Stimulated activated naive B cell treated with anti-CD40 and anti-IgM and Interleukin-4, amounts not matched to agents 10 μg/mL and 1 μg/mL and 100 μg/mL, for 72 hours (primary cell): ENCODE measurements at places on chromosomes 5 and 9.

DNA sequence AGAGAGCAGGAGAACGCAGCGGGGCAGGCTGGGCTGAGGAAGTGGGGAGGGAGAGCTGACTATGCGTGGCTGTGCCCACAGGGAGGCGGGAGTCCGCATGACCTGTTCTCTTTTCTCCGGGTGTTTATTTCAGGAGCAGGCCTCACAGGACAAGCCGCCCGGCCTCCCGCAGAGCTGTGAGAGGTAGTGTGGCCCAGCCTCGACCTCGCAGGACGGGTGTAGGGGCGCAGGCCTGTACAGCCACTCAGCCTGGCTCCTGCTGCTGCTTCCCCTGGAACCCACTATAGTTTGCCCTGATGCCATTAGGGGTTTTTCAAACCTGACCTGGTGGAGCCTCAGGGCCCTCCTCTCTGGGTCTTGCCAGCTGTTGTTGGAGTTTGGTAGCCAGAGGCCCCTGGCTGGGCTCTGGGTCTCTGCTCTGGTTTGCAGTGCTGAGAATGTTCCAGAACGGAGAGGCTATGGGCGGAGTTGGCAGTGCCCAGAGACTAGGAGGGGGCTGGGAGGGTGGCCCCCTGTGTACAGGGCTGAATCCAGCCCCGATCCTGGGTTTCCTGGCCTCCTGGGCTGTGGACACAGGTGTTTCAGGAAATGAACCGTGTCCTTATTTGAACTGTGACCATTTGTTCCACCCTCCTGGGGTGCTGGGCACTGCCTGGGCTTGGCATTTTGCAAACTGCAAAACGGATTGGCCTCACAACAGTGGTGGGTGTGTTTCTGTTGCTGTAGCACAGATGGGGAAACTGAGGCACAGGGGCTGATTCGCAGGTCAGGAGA, 78.8 kb downstream of the WNK2 start:
- no peak overlapping the region for H3K4me3 ChIP-seq
- H3K27ac ChIP-seq, result no peak overlapping the region
- peaks cover 6% of the 10 kb centered on the region for H3K4me1 ChIP-seq
- no peak for DNase-seq

DNA sequence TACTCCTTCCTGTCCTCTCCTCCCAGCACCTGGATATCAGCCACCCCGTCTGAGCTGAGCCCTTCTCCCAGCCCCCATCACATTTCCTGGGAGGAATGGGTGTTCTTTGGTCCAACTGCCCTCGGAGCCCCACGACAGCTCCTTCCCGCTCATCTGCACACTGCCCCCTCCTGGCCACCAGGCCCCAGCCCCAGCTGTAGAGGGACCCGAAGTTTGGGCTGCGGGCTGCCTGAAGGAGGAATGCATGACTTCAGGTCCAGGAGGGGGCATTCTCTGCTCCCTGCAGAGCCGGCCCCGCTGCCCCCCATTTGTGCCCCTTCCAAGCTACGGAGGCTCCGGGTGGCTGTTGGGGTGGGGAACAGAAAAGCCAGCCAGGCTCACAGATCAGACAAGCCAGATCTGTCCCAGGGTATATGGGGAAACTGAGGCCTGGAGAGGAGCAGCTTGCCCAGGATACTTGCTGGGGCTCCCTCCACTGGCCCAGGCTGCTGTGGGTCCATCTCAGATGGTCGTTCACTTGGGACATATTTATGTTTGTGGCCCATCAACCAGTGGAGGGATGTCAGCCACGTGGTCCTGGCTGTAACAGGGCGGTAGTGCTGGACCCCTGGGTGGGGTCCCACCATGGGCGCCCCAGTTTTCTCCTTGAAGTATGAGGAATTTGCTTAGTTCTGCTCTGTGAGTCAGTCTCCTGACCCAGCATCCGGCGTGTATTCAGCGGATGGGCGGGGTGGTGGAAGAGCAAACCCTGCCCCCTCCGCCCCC, 33.1 kb downstream of the DAB2IP start:
- peaks cover 41% of the 10 kb centered on the region for H3K27me3 ChIP-seq
- H3K36me3 ChIP-seq, result no peaks in the 10 kb centered on the region
- no peaks in the 10 kb centered on the region for H3K4me1 ChIP-seq
- no peak overlapping the region for H3K4me3 ChIP-seq
- H3K27ac ChIP-seq, result no peak overlapping the region

DNA sequence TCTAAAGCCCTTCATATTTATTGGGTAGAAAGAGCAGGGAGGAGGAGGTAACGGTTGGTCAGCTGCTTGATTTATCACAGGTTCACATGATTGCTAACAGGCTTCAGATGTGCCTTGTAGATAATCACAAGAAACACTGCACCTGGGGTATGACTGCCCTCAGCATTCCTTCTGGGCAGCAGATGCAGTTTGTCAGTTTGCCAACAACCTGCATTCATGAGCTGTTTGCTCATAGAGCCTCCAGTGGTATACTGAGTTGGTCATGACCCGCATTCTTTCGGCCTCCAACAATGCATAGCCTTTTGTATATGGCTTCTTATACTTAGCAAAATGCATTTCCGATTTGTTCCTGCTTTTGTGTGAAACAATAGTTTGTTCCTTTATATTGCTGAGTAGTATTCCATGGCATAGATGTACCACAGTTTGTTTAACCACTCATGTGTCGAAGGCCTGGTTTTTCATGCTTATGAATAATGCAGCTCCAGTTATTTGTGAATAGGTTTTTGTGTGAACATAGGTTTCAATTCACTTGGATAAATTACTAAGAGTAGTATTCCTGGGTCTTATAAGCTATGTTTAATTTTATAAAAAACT, 83.6 kb downstream of the ARHGEF28 start:
- H3K36me3 ChIP-seq, result no peaks in the 10 kb centered on the region
- no peaks in the 10 kb centered on the region for H3K4me1 ChIP-seq
- H3K4me3 ChIP-seq, result no peak overlapping the region
- no peak for DNase-seq
- H3K27ac ChIP-seq, result no peak overlapping the region

GRCh38 chr9:86434039-86434726, 80.0 kb upstream of the TUT7 start:
- no peaks in the 10 kb centered on the region for H3K36me3 ChIP-seq
- no peaks in the 10 kb centered on the region for H3K4me1 ChIP-seq
- peaks cover 22% of the 10 kb centered on the region for H3K27me3 ChIP-seq

DNA sequence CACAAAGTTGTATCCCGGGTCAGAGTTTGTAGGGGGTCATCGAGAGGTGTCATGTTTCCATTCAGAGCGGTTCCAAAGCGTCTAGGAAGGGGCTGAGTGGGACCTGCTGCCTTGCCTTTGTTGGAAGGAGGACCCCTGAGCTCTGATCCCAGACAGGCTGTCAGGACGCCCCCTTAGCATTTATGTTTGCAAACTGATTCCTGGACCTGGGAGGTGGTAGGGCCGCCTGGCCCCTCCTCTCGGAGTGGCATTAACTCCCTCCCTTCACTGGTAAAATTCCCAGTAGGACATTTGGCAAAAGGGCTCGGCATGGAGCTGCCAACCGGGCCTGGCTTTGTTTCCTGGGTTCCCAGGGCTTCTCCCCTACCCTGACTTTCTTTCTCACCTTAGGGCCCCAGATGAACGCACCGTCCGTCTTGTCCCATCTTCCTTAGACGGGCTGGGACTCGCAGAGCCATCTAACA, 2.5 kb downstream of the JADE2 start:
- peak overlapping the region; percentile 98 for H3K27ac ChIP-seq
- no peaks in the 10 kb centered on the region for H3K27me3 ChIP-seq
- peaks cover 63% of the 10 kb centered on the region for H3K4me1 ChIP-seq

GRCh38 chr5:80592761-80593160, 22.7 kb upstream of the ANKRD34B start:
- no peaks in the 10 kb centered on the region for H3K4me1 ChIP-seq
- peaks cover 6% of the 10 kb centered on the region for H3K27me3 ChIP-seq
- no peak overlapping the region for H3K4me3 ChIP-seq
- H3K27ac ChIP-seq, result no peak overlapping the region

DNA sequence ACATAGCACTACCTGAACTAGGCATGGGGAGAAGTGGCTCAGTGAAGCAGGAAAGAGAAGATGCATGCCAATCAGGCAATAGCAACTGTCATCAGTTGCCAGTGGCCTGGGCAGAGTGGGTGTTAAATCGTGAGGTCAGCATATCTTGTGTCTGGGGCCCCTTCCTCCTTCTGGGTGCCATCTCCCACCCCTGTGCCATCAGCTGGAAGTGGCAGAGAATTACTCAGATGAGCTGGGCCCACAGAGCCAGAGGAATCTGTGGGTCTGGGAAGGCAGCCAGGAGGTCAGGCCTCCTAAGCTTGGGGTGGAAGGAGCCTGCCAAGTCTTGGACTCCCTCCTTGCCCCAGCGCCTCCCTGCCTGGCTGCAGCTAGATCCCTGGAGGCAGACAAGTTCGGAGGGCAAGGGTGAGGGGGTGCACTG, 66.5 kb downstream of the GALNT12 start:
- DNase-seq, result no peak
- no peaks in the 10 kb centered on the region for H3K4me1 ChIP-seq
- no peaks in the 10 kb centered on the region for H3K36me3 ChIP-seq
- no peak overlapping the region for H3K27ac ChIP-seq

GRCh38 chr9:135489188-135489906, 9.8 kb downstream of the PPP1R26 start:
- no peaks in the 10 kb centered on the region for H3K4me1 ChIP-seq
- DNase-seq, result no peak
- H3K36me3 ChIP-seq, result peaks cover 24% of the 10 kb centered on the region
- no peak overlapping the region for H3K4me3 ChIP-seq

- no peaks in the 10 kb centered on the region for H3K36me3 ChIP-seq
- H3K4me3 ChIP-seq, result no peak overlapping the region
Measured at GRCh38 chr5:174155281-174155680, 109.8 kb downstream of the NSG2 start.

- no peak overlapping the region for H3K4me3 ChIP-seq
- no peaks in the 10 kb centered on the region for H3K36me3 ChIP-seq
- DNase-seq, result no peak
- no peaks in the 10 kb centered on the region for H3K27me3 ChIP-seq
- peaks cover 5% of the 10 kb centered on the region for H3K4me1 ChIP-seq
Measured at GRCh38 chr5:107512029-107512428, 158.7 kb downstream of the EFNA5 start.

GRCh38 chr9:113886466-113886865, 10.4 kb downstream of the ZNF618 start:
- H3K27me3 ChIP-seq, result no peaks in the 10 kb centered on the region
- H3K4me1 ChIP-seq, result peaks cover 22% of the 10 kb centered on the region
- peaks cover 4% of the 10 kb centered on the region for H3K36me3 ChIP-seq
- no peak overlapping the region for H3K27ac ChIP-seq

- no peaks in the 10 kb centered on the region for H3K4me1 ChIP-seq
- H3K27ac ChIP-seq, result no peak overlapping the region
- peaks cover 4% of the 10 kb centered on the region for H3K36me3 ChIP-seq
- no peak for DNase-seq
- no peak overlapping the region for H3K4me3 ChIP-seq
Measured at GRCh38 chr9:89022001-89022759, 30.9 kb downstream of the S1PR3 start.

- H3K27me3 ChIP-seq, result no peaks in the 10 kb centered on the region
- no peak overlapping the region for H3K27ac ChIP-seq
- H3K36me3 ChIP-seq, result peaks cover 3% of the 10 kb centered on the region
Measured at GRCh38 chr5:5026409-5026785, 113.7 kb upstream of the ADAMTS16 start.

- DNase-seq, result no peak
- no peak overlapping the region for H3K27ac ChIP-seq
- H3K27me3 ChIP-seq, result no peaks in the 10 kb centered on the region
- no peaks in the 10 kb centered on the region for H3K36me3 ChIP-seq
- no peak overlapping the region for H3K4me3 ChIP-seq
Measured at GRCh38 chr9:11933926-11934325, 759.3 kb upstream of the TYRP1 start.

DNA sequence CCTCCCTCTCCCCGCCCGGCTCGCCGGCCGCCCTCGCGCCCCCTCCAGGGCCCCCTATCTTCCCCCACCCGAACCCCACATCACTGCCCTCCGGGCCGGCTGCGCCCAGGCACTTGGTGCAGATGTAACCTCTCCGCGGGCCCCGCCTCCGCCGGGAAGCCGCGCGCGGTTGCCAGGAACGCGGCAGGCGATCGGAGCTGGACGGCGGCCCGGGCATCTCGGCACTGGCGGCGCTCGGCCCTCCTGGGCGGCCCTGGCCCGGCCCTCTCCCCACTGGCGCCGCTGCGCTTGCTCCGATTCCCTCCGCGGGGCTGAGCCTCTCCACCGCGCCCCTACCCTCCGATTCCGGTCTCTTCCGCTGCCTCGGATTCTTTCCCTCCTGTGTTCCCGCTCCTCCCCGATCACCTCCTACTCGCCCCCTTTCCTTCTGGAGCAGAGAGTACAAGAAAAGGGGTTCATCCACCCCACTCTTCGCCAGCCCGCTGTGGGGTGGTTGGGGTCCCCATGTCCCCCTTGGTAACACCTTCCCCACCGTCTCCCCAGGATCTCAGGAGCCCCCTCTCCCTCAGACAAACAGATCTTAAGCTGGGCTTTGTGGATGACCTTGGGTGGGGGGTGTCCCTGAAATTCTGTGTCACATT, 70.6 kb downstream of the C9orf50 start:
- DNase-seq, result no peak
- H3K4me3 ChIP-seq, result peak overlapping the region; percentile 73
- H3K27ac ChIP-seq, result no peak overlapping the region
- H3K27me3 ChIP-seq, result peaks cover 84% of the 10 kb centered on the region
- peaks cover 7% of the 10 kb centered on the region for H3K4me1 ChIP-seq

- H3K27me3 ChIP-seq, result no peaks in the 10 kb centered on the region
- H3K4me3 ChIP-seq, result no peak overlapping the region
- peaks cover 73% of the 10 kb centered on the region for H3K36me3 ChIP-seq
- DNase-seq, result no peak
- H3K27ac ChIP-seq, result no peak overlapping the region
Measured at GRCh38 chr9:112288029-112288428, 45.4 kb downstream of the PTBP3 start.

DNA sequence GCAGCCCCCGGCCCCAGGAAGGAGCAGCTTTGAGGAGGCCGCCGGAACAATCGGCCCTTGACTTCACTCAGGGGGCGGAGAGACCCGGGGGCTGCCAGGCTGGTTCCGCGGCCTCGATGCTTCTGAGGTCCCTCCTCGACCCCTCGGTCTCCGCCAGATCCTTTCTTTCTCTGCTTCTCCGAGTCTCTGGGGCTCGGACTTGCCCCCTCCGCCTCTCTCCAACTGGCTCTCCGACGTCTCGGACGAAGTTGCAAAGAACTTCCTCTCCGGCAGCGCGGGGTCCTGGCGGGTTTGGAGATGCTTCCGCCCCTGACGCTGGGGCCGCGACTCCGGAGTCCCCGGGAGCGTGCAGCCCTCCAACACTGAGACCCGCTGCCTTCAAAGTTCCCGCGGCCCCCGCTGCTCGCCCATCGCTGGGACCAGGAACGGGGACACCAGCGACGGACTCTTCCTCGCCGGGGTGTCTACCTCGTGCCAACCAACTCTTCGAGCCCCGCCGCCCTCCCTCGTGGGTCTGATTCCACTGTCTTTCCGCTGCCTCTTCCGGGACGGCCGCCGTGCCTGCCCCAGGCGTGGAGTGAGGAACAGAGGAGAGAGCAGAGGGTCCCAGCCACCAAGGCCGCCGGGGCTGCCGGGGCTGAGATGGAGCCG, 7.0 kb downstream of the PAX5 start:
- no peak for DNase-seq
- peak overlapping the region; percentile 97 for H3K27ac ChIP-seq
- peaks cover 58% of the 10 kb centered on the region for H3K36me3 ChIP-seq
- peak overlapping the region; percentile 91 for H3K4me3 ChIP-seq
- peaks cover 72% of the 10 kb centered on the region for H3K4me1 ChIP-seq
- no peaks in the 10 kb centered on the region for H3K27me3 ChIP-seq

- no peak overlapping the region for H3K27ac ChIP-seq
- H3K36me3 ChIP-seq, result no peaks in the 10 kb centered on the region
- no peaks in the 10 kb centered on the region for H3K27me3 ChIP-seq
- no peak overlapping the region for H3K4me3 ChIP-seq
- DNase-seq, result no peak
Measured at GRCh38 chr5:166257661-166258060, 2033.8 kb upstream of the WWC1 start.
